Stimulated activated naive CD4-positive, alpha-beta T cell treated with Interleukin-2 at 50 U/mL for 16 hours (primary cell): ENCODE measurements at places on chromosomes 2 and 18.
A peak's percentile ranks its signal among the peaks of the same experiment; 100 is the strongest.

GRCh38 chr18:24552218-24552617, 91.8 kb downstream of the HRH4 start:
- DNase-seq, result no peak

DNA sequence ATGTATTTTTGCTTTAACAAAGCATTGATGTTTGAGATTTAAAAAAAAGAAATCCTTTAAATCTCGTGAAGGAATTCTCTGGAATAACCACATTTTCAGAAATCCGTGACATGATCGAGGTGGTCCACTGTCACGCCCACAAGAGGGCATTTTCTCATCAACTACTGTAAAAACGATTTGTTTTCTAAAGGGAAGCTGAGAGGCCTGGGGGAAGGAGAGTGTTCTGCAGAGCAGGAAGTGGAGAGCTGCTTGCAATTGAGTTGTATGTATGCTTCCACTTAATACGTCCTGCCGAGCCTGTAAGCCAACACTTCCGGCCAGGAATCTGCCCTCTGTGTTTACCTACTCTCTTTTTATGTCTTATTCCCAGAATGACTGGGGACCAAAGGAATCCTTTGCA, 19.4 kb downstream of the KLHL29 start:
- no peak for DNase-seq

GRCh38 chr2:54665436-54665856, 58.0 kb upstream of the EML6 start:
- DNase-seq, result peak; percentile 5

DNA sequence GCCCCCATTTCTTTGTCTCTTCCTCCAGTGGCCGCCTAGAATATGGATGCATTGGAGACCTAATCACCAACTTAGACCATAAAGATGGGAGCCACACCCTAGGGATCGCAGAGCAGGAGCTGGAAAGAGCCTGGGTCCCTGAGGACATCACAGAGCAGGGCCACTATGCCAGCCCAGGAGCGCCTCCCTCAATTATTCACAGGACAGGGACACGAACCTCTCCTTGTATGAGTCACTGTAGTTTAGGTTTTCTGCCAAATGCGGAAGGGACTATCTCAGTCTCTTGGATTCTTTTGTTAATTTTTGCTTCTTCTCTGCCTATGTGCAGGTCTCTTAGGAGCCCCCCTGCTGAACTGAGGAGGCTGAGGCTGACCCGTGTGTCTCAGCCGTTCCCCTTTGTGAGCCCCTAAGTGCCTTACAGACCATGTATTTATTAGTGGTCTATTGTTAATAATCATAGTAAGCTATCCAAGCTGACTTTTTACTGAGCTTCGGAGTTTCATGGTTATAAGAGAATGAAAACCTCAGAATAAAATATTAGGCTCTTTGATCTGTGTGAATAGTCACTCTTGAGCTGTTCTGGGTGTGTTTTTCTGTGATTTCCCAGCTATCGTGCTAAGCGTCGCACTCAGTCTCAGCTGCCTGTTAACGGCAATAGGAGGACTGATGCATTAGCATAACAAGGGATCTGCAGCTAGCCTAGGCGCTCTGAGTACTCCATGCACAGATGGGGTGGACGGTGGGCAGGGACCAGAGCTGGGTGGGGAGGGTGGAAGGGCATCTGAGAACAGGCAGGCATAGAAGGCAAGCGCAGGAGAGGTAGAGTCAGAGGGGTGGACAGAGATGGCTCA, 12.7 kb upstream of the PTPN4 start:
- DNase-seq, result no peak

- no peak for DNase-seq
Observed at GRCh38 chr2:175256806-175257585, 75.5 kb upstream of the ATP5MC3 start.

DNA sequence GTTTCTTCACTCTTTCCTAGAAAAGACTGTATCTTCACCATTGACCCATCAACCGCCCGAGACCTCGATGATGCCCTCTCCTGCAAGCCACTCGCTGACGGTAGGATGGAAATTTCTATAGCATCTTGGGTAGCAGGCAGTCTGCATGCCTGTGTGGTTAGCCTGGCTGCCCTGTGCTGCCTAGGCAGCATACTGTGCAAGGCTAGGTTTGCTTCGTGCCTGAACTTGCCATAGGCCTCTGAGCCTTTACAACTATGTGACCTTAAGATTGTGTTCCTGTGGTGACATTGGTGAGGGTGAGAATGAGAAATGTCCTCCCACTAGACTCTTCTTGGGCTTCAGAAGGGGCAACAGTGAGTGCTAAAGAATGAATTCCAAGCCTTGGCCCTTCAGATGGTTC, 168.2 kb upstream of the ALPP start:
- DNase-seq, result no peak

DNA sequence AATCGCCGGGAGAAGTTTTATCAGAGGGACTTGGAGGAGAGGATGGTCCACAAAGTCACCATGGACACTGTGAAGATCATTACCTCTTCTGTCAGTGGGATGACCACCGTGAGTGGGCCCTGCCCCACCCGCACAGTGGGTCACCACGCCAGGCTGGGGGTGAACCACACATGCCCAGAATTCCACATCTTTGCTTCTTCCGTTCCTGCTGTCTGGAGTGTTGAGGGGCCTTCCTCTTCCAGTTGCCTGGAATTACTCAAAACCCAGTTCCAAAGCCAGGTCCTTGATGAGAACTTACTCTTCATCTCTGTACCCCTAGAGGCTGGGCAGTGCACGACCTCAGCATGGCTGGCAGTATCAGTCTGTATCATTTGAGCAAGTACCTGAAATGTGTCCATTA, 22.1 kb downstream of the MROH2A start:
- no peak for DNase-seq

GRCh38 chr2:64751286-64752260, 97.9 kb upstream of the SERTAD2 start:
- peak; percentile 45 for DNase-seq

- DNase-seq, result peak; percentile 57
Observed at GRCh38 chr2:219441451-219442255, 7.0 kb downstream of the SPEG start.

GRCh38 chr2:96099861-96100798, 16.2 kb downstream of the ADRA2B start:
- no peak for DNase-seq

- DNase-seq, result no peak
Observed at GRCh38 chr18:11868230-11868629, 17.0 kb downstream of the CHMP1B start.

DNA sequence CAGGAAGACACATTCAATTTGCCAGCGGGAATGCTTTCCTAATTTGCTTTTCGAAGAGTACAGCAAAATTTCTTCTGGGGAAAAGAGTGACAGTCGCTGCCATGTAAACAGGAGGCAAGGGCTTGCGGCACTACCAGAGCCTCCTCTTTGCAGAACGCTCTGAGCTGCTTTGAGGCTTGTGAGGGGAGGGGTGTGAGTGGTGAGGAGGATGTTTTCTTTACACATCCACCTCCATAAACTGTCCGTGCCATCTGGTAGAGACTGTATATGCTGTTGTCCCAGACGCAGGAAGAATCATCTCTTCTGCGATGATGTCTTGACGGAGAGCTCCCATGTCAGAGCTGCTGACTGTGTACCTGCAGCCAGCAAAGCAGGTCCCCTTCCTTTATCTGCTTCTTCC, 138.0 kb downstream of the SOCS6 start:
- no peak for DNase-seq

DNA sequence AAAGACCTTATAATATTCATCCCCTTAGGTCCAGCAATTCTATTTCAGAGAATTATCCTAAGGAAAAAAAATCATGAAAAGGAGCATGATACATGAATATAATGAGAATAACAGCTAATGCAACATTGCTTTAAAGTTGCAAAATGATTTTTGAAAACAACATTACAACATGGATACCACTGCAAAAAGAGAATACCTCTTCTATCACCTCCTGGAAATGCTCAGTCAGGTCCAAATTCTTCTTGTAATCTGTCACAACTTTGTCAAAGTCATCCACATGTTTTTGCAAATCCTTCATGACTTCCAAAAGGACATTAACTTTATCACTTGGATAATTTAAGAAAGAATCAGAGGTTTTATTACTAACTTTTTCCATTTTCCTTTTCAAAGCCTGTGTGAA, 47.9 kb upstream of the TTN start:
- no peak for DNase-seq

DNA sequence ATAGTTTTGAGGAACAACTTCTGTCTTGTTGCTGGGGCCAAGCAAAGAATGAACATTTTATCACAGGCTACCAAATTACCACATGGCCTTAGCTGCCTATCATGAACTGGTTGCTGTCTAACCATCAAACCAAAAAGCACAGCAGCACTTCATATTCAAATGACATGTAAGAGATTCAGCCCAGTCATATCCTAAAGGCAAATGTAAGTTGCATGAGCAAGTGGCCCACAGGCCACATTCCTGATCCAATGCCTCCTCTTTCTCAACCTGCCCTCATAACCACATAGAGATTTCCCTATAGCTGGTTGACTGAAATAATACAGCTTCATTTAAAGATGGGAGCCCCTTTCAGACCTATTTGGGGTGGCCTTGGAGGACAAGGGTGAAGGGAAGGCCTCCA, 572.3 kb downstream of the IRS1 start:
- no peak for DNase-seq

GRCh38 chr18:13386891-13387801, 168.6 kb downstream of the LDLRAD4 start:
- no peak for DNase-seq

GRCh38 chr2:151182899-151183809, 78.5 kb downstream of the RBM43 start:
- DNase-seq, result no peak

GRCh38 chr2:30239308-30239985, 8.1 kb downstream of the LBH start:
- DNase-seq, result peak; percentile 51

DNA sequence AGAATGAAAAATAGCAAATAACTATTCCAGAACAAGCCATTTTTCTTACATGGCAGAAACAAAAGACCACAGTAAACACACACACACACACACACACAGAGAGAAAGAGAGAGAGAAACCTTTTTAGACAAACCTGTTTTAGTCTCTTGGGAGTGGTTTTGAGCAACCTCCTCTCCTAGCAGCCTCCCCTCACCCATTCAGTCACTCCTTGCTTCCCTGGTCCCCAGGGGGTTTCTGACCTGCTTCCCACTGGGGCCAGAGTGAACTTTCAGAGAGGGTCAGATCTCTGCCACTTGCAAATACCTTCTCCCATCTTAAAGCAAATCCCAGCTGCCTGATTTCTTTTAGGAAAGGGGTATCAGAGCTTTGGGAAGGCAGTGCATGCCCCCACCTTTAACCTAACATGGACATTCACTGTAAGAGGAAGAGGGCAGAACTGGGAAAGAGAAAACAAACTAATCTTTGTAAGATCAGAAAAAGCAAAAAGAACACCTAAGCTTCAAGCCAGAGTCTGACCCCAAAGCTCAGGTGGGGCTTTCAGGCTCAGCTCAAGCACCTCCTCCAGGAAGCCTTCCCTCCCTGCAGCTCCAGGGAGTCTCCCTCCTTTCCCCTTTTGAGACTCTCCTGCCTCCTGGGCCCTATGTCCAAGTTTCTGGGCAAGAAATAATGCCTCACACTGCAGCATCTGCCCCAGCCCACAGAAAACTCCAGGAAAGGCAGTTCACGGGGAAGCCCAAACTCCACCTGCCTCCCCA, 2.7 kb downstream of the SDC1 start:
- DNase-seq, result no peak

DNA sequence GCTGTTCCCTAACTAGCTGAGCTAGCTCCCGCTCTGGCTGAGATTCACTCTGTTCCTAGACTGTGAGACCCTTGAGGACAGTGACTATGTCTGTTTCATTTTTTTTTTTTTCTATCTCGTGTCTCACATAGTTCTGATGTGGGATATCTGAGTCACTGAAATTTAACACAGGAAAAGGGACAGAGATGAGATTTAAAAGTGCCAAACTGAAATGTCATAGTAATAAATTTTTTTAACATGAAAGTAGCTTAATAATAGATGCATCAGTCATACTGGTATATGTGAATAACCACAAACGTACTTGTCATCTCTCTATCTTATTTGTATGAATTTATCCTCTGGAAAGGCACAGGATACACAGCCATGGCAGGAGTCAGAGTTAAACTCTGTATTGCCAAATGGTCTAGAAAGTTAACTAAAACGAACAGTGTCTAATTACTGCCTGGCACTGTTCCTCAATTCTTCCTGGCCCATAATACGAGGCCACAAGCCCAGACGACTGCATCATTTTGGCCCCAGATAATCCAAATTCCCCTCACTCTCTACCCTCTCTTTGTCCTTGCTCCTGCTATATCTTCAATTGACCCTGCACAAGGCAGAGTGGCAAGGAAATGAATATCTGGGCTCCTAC, 87.5 kb downstream of the SATB2 start:
- DNase-seq, result no peak

GRCh38 chr18:58988600-58988999, 123.9 kb downstream of the ZNF532 start:
- no peak for DNase-seq

DNA sequence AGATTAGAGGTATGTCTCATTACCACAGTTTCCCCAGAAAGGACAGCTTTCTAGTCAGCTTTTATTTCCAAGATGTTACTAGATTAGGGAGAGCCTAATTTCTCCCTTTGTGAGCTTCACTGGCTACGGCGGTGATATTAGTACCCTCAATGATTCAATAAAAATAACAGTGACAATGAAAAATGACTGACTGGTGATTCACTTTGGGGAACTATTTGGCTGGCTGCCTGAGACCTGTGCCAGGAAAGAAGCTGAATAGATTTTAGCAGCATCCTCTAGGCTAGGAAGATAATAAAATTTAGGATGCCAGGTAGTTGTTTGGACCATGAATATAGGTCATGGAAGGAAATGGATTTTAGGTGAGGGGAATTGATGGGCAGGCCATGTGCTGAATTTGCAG, 178.7 kb downstream of the FMNL2 start:
- no peak for DNase-seq

GRCh38 chr2:130896813-130897212, 60.1 kb downstream of the ARHGEF4 start:
- DNase-seq, result no peak

- DNase-seq, result no peak
Observed at GRCh38 chr18:58792086-58792485, 72.6 kb upstream of the ZNF532 start.

DNA sequence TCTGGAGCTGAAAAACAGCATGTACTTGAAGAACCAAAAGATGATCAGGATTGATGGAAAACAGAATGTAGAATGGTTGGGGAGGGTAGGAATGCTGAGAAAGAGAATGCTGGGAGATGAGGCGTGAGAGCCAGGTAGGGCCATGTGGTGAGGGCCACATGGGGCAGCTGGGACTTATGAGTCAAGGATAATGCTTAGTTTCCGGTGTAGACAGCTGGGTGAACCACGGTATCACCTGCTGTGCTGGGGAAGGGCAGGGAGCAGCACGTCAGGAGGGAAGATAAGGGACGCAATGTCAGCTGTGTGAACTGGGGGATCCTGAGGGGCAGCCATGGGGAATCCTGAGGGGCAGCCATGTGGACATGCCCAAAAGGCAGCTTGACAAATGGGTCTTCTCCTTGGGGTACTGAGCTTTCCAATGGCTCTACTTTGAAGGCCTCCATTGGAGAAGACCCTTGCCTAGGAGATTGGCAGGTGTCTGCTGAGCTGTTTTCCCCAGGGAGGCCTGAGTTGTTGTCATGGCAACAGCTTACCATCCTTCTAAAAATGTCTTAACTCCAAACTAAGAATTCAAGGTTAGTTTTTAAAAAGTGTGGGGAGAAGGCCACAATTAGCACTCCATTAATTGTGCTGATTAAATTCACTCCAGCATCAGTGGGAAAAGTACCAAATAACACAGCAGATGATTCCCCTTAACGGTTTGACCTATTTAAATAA, 51.1 kb downstream of the MTHFD2 start:
- no peak for DNase-seq
